Ovary (tissue), 10 donors: ENCODE measurements at places on chromosomes 11 and 22.

DNA sequence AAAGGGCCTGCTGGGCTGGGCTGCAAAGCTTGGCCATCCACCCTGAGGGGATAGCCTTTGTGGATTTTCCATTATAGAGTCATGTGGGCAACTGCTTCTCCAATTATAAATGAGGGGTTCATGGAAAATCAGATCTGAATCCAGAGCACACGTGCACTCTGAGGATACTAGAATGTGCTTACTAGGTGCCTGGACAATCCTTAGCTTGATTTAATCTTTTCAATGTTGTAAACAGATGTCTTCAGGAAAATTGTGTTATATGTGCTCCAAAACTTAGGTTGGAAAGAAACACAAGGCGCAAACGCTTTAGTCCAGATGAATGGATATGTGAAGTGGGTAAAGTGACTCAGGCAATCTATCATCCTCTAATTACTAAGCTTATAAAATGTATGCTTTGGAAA, 92.0 kb downstream of the SLC17A6 start:
- DNase-seq: no peak

DNA sequence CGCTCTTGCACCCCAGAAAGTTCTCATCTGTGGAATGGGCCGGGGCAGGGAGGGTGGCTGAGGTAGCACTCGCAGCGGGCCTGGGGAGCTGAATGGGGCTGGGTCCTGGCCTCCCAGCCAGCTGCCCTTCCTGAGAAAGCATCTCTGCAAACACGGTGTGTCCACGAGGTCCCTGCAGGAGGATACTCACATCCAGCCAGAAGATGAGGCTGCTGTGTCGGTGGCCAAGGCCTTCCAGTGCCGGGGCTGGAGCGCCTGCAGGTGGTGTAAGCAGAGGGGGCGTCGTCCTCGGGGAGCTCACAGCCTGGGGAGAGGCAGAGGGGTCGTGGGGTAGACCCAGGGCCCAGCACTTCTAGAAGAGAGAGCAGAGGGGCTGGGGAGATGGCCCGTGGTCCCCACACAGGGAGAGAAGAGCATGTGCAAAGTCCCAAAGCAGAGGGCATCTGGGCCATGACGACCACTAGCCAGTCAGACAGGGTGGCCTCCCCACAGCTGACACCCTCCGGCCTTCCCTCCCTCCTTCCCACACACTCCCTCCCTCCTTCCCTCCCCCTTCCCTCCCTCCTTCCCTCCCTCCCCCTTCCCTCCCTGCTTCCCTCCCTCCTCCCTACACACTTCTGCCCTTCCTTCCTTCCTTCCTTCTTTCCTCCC, 97.9 kb downstream of the WNT7B start:
- DNase-seq: no peak

DNA sequence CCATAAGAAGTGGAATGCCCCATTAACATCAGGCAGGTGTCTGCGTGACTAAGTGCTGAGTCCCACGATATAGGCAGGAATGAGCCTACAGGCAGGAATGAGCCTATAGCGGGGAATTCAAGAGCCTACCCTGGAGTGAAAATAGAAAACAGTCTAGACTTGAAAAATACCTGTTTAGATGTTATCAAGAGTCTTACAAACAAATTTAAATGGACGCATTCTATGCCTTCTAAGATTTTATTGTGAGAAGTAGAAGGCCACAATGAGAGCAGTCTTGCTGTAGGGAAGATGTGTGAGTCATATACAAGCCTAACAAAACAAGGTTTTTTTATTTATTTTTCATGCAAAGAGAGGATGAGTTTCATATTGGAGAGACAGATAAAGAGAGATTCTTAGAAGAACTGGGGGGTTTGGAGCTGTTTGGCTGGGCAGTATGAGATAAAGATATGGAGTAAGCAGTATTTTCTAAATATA, 200.8 kb upstream of the ZC3H12C start:
- DNase-seq: no peak

- DNase-seq: no peak
Observed at GRCh38 chr11:109604481-109605400, 182.8 kb downstream of the C11orf87 start.

DNA sequence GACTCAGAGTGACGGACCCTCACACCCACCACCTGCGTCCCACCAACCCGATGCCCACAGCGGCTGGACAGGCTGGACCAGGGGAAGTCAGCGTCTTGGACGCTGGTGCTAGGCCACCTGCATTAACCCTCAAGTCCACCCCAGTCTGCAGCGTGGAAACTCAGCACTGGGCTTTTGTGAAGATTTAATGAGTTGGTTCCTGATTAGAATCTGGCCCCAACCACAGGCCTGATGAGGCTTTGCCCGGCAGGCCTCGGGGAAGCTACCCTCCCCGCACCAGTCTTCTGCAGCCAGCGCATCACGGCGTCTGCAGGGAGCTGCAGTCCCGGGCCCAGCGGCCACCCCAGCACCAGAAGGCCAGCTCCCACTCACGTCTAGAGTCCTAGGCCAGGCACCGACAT, 101.0 kb downstream of the BRD1 start:
- DNase-seq: no peak

- no peak for DNase-seq
Observed at GRCh38 chr22:43776081-43776670, 35.9 kb downstream of the EFCAB6 start.

- DNase-seq: no peak
Observed at GRCh38 chr11:69906453-69906907, 87.3 kb upstream of the FGF3 start.

DNA sequence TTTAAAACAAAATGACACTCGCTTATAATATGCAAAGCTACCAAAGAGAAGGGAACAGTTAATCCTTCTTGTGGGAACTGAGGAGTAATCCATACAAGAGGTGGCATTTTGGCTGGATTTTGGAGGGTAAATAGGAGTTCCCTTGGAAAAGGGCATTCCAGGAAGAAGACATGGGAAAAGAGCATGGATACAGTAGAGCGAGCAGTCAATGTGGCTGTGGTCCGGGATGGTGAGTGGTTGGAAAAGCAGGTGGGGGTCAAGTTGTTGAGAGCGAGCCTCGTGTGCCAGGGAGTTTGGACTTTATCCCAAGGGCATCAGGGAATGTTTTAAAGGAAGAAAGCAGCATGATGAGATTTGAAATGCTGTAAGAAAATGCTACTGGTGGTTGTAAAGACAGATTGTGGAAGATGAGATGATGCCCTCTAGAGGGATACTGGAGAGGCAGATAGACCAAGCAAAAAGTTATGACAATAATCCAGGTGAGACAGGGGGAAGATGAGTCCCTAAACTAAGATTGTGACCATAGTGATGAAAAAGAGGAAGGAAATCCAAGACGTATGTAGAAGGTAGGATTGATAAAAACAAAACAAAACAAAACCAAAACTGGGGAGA, 3.8 kb upstream of the MMP7 start:
- no peak for DNase-seq

DNA sequence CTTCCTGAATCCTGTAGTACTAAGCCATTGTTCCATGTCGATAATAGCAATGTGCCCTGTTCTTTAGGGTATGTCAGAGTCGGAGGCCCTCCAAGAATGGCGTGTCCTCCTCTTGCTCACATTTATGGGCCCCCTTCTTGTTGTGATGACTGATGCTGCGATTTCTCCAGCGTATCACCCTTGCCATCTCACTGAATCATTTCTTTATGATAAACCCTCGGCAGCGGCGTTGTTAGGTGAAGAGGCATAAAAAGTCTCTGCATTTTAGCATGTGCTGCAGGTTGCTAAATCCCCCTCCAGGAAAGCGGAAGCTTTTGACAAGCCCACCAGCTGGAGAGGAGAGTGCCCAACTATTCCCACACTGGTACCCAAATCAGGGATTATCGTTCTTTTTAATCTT, 1045.3 kb downstream of the BRD1 start:
- no peak for DNase-seq

- DNase-seq: no peak
Observed at GRCh38 chr11:128482512-128483191, 104.7 kb downstream of the ETS1 start.

DNA sequence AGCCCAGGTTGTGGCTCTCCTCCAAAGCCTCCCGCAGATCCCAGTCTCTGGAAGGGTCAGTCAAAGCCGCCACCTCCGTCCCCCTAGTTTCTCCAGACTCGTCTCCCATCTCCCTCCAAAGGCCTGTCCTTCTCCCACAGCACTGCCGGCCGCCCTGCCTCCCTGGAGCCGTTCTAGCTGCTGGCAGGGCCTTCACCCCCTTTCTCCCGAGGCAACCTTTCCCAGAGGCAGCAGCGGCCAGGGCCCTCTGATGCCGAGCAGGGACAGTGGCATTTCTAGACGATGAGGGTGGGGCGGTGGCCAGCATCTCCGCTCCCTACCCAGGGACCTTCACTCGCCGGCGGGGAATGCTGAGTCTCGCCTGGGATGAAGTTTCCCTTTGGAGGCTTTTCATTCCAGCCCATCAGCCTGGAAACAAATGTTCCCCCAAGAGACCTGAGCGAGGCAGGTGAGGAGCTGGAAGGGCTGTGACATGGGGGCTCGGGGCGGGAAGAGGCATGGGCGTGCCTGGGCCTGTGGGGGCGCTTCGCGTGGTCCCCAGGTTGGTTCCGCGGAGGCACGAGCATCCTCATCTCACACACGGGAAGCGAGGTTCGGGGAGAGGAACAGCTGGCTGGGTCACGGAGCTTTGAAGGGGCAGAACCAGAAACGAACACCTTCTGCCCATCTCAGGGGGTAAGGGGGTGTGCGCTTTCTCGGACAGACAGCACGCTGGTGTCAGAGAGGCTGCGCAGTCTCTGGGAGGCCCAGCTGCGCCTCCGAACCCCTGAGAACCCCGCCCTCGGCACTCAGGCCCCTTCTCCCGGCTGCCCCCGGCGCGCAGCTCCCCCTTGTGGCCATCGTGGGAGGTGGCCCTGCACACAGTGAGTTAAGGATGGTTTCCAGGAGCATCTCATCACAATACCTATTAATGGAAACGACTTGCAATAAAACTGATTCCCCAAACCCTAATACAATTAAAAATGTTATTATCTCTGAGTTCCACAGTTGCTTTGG, 18.1 kb upstream of the KLHL35 start:
- no peak for DNase-seq

DNA sequence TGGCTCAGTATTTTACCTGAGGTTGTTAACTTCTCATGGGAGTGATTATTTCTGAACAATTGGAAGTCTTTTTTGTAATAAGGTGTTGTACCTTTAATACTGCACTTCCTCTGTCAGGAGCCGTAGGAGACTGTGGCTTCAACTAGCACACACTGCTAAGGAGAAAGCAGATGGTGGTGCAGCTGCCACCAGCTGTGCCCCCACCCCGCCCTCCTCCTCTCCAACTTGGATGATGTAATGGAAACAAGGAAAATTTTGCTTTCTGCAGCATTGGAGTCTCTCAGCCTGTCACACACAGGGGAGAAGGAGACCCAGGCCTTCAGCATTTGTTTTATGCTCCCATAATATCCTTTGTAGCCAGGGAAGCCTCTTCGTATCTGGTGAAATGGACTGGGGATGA, 91.2 kb downstream of the TEAD1 start:
- peak; percentile 75 for DNase-seq

DNA sequence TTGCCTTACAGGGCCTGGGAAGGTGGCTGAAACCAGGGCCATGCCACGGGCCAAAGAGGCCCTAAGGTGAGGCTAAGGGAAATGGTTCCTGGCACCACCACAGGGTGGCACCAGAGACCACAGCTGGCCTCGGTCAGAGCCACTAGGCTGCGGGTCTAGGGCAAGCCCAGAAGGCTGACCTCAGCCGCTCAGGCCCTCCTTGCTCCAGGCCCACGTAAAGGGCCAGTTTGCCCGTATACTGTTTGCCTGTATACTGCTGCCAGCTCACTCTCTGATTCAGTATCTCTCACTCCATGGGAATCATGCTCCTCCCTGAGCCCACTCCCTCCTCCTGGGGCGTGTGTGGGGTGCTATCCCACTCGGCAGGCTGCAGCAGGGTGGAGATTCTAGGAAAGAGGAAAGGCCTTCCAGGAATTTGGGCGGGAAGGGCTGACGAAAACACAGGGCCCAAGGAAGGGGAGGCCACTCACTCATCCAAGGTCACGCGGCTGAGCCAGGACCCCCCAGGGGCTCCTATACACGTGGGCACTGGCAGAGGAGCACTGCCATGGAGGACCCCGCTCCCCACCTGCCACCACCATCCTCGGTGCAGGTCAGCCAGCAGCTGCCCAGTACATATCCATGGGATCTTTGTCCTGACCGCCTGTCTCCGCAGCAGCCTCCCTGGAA, 62.4 kb downstream of the NECTIN1 start:
- DNase-seq: peak; percentile 73
